ENCODE measurements at places on chromosomes 5 and 9.

DNA sequence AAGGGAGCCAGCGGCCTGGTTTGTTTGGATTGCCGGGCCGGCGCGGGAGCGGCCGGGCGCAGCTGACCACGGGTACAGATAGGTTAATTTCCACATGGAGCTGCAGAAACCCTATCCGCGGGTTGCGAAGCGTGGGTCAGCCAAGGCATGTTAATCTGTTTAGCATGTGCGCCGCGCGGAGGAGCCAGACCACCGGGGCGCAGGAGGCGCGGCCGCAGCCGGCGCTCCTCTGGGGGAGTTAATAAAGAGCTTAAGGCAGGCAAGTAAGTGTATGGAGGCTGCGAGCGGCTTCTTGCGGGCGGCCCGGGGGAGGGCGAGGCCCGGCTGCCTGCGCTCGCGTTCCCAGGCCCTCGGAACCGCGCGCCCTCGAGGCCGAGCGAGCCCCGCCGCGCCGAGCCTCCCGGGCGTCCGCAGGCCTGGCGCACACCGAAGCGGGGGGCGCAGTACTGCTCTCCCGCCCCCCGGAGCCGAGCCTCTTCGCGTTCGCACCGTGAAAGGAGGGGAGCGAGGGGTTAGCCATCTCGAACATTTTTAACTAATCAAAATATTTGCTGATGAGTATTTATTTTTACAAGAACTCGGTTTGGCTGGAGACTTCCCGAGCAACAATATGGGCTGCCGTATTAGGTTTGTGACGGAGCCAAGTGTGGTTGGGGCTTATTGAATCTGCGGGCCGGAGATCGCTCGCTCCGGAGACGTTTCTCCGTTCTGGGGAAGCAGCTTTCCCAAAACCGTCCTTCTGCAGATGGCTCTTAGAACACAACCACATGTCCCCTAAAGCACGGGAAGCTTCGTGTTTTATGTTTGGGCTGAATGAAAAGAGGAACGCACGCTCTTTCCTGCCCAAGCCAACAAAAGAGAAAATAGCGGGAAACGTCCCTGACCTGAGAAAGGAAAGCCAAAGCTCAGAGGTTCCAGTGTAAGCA, 28.8 kb downstream of the FOXD1 start:
- no peak for DNase-seq

- DNase-seq, result no peak
Observed at GRCh38 chr9:126304207-126304970, 22.2 kb upstream of the MVB12B start.

GRCh38 chr5:141858079-141858765, 20.0 kb downstream of the PCDH1 start:
- no peak for DNase-seq

DNA sequence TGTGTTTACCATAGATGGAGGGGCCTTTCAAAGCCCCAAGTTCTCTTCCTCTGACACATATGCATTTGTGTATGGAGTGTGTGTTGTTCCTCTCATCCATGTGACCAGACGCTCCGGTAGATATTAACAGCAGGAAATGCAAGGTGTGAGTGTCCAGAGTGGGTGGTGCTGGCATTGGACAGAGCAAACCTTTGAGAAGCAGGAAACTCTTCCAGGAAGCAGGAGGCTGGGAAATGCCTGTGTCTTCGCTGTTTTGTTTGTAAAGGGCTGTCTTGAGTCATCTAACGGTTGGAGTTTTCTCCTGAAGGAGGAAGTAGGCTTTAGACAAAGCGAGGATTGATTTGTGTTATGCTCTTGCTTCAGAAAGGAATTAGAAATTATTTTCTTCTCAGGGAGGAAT, 370.9 kb downstream of the PLK2 start:
- DNase-seq, result no peak

- no peak for DNase-seq
Observed at GRCh38 chr5:137506296-137506695, 7.2 kb upstream of the SPOCK1 start.

GRCh38 chr5:124923131-124923530, 176.7 kb upstream of the ZNF608 start:
- DNase-seq, result no peak

- no peak for DNase-seq
Observed at GRCh38 chr5:156121882-156122281, 205.1 kb upstream of the SGCD start.

GRCh38 chr5:20555034-20555433, 567.0 kb upstream of the CDH18 start:
- DNase-seq, result no peak
